Pulmonary artery endothelial cell (primary cell): ENCODE measurements at places on chromosomes 7 and 10. TPM values are rescaled to one million over a fixed set of nuclear protein-coding genes. Genes with fewer than 3 reads are reported as not detected.

MEOX2 gene
- total RNA-seq: not detected in 2 replicates

DNA sequence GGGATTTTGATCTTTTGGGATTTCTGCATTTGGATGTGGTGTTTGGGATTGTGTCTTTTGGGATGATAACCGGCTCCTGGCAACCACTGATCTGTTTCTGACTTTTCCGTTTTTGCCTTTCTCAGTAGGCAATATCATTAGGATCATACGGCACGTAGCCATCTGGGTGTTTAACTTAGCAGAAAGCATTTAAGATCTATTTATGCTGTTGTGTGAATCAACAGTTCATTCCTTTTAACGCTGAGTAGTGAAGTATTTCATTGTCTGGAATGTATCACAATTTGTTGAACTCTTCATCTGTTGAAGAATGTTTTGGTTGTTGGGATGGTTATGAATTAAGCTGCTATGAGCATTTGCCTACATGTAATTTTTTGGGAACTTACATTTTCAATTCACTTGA lies 459.6 kb downstream of the SDK1 start:
- no peak for DNase-seq

ZNF467 gene
- total RNA-seq: 2.3 and 2.7 TPM in 2 replicates

GRCh38 chr10:24007359-24007758 lies 201.6 kb upstream of the KIAA1217 start:
- no peak for DNase-seq

DNA sequence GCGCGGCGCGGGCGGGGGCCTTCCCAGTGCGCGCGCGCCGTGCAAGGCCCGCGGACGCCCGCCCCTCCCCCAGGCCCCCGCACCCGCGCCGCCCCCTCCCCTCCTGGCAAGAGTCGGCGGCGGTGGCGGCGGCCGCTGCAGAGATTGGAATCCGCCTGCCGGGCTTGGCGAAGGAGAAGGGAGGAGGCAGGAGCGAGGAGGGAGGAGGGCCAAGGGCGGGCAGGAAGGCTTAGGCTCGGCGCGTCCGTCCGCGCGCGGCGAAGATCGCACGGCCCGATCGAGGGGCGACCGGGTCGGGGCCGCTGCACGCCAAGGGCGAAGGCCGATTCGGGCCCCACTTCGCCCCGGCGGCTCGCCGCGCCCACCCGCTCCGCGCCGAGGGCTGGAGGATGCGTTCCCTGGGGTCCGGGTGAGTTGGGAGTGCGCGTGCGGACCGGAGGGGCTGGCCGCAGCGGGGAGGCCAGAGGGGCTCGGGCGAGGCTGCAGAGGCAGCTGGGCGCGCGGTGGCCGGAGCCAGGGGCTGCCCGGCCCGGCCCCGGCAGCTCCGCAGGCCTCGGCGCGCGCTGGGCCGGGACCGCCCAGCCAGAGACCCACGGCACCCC lies at the start of gene BMPR1A:
BMPR1A (plus strand) TSS at position 109 of the 602 bp plus-strand sequence. CDS start 119,400 bp downstream, outside the sequence.
- DNase-seq: no peak

DNA sequence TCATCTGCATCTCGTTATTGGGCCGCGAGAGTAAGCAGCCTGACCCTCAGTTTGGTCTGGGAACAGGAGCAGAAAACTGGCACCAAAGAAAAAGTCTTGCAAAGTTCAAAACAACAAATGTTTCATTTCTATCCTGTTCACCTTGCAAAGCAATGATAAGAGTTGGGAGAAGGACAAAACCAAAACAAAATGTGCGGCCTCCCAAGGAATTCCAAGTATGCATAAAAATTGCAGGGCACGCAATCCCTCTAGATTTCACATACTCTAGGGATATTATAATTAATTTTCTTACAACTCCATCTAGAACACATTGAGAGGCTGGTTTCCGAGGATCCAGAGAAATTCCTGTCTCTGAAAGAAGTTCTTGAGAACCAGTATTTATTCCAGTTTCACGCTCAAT lies 20.1 kb downstream of the CHUK start:
- no peak for DNase-seq

DNA sequence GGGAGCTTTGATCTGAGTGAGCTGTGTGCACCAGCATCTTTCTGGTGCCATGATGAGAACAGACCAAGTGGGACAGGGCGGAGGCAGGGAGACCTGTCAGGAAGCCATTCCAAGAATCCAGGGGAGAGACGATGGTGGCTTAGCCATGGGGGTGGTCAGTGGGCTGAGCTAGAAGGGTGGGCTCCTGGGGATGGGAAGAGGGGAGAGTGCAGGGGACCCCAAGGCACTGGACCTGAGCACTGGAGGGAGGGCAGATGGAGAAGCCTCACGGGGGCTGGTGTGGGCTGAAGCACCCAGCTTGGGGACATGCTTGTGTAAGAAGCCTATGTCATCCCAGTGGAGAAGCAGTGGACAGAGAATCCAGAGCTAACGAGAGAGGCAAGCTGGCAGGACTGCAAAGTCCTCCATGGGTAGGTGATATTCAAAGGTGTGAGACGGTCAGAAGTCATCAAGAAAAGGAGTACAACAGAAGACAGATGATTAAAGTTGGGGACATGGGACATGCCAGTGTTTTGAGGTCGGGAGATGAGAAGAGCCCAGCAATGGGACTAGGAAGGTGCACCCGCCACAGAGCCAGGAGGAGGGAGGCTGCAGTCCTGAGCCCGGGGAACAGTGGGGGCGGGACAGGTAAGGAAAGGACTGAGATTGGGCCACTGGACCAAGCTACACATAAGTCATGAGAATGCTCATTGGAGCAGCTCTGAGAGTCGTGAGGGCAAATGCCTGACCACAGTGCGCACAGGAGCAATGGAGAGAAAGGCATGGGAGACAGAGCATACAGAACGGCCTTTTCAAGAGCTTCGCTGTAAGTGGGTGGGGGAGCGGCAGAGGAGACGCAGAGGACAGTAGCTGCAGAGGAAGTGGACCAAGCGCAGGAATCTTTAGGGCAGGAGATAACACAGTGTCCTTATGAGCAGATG lies 72.0 kb downstream of the GRID1 start:
- DNase-seq: no peak

BZW2 gene
- total RNA-seq: 89.0 and 99.1 TPM in 2 replicates

GRB10 gene
- total RNA-seq: 91.1 and 93.7 TPM in 2 replicates

- DNase-seq: no peak
Measured at GRCh38 chr7:76394957-76395356, 14.5 kb downstream of the SSC4D start.
